ENCODE measurements at places on chromosomes 7 and 10.
A peak's percentile ranks its signal among the peaks of the same experiment; 100 is the strongest.

DNA sequence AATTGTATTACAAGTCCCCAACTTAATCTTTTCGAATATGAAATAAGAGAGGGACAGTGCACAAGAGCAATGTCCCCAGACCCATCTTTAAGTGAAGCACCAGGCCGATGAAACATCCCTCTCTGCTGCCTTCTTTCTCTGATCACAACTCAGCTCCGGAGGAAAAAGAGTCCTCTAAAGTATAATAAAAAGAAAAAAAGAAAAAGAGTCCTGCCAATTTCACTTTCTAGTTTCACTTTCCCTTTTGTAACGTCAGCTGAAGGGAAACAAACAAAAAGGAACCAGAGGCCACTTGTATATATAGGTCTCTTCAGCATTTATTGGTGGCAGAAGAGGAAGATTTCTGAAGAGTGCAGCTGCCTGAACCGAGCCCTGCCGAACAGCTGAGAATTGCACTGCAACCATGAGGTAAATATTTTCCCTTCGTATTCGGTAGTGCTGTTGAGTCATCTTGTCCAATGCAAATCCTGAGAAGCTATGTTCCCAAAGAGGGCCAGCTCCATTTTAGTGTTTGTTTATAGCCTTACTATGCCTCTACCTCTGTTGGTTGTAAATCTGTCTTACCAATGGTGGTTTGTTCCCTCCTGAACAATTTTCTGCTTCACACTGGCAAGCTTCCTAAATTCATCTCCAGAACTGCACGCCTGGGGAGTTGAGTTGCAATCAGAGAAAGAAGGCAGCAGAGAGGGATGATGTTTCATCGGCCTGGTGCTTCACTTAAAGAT lies at the start of gene IFIT2:
Gene IFIT2 (plus strand): TSS at position 326 of the 725 bp plus-strand sequence. CDS start 78 bp downstream, at position 404.
- DNase-seq = no peak

DNA sequence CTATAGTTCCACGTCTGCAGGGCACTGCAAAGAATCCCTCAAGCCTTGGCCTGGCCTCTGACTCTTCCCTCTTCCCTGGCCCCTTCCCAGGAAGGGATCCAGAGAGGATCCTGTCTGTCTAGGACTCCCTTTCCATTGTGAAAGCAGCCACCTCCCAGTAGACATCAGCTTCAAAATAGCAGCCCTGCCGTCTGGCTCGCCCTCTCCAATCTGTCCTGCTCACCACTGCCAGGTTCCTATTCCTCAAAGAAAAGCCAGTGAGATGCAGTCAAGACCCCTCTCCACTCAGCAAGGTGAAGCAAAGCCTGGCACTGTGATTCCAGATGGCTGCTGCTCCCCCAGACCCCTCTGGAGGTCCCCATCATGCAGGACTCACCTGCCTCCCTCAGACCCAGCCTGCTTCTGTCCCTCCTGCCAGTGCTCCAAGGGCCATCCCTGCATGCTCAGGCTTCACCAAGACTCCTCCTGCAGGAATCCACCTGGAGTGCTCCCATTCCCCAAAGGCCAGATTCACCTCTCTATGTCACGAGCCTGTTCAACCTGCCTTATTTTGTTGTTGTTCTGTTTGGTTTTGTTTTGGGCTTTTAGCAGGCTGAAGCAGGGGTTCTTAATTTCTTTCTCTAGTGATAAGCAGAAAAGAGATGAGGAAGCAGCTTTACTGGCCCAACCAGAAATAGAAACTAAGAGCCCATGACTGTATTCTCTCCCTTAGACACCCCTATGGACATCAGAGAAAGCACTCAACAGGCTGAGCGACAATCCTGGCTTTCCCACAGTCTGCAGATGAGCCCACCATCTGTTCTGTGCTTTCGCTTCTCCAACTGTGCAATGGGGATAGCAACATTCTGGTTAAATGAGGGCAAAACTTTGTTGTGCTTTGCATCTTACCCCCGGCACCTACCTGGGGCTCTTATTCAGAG lies 305.1 kb downstream of the GRID1 start:
- DNase-seq = no peak

DNA sequence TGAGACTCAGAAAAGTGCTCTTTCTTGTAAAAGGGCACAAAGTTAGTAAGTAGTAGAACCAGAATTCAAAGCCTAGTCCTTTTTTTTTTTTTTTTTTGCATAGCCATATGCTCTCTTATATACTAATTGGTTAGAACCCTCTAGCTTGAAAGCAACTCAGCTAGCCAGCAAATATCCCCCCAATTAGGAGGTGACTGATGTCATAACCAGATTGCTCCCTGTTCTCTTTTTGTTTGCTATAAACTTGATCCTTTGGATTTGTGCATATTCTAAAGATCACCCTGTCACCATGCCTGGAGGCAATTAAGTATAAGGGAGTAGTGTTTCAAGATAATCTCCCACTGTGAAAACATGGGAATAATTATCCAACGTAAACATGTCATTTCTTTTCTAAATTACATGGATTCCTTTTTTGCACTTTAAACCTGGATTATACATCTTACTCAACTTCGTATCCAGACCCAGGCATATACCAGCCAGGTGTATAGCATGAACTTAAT lies 963.4 kb downstream of the CNTNAP2 start:
- no peak for DNase-seq

DNA sequence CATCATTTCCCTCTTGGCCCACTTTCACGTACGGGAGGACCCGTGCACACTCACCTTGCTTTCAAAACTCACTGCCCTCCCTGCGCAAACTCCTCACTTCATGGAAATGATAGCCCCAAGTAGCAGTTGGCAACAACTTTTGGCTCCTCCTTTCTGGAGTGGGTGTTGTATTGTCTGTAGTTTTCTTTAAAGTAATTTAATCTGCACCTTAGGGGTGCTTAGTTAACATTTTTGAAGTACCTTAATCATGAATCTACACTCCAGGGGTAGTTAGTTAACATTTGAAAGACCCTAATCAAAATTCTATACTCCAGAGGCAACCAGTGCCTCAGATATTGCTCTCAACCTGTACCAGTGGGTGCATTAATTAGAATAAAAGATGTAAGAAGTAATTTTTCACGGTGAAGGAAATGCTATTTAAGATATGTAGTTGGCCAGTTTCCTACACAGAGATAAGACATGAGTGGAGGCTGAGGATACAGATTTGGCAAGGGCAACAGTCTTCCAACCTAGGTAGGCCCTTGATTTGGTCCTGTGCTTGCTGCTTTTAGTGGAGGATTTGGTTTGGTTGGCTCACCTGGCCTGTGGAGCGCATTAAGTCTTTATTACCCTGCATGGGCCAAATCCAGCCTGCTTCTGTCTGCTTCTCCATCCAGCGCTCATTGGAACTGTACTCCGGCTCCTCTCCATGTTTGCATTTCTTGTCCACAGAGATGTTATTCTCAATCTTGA lies 93.0 kb downstream of the EXOC4 start:
- no peak for DNase-seq

- no peak for DNase-seq
Measured at GRCh38 chr10:11473128-11473760, 138.2 kb downstream of the USP6NL start.

DNA sequence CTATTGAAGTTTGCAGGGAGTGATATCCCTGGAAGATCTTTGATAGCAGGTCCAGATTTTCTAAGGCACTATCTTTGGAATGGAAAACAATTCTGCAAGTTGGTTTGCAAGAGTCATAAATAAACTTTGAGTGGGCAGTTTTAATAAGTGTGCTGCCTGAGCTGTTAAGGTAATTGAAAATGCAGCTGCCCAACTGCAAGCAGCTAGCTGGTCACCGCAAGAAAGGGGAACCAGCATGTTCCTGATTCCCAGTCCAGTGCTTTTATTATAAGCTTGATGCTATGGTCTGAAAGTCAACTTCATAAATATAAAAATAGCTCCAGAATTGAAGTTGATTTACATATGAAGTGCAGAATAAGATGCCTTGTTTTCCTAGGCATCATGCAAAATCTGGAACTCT lies 308.4 kb downstream of the ZNF248 start:
- no peak for DNase-seq

DNA sequence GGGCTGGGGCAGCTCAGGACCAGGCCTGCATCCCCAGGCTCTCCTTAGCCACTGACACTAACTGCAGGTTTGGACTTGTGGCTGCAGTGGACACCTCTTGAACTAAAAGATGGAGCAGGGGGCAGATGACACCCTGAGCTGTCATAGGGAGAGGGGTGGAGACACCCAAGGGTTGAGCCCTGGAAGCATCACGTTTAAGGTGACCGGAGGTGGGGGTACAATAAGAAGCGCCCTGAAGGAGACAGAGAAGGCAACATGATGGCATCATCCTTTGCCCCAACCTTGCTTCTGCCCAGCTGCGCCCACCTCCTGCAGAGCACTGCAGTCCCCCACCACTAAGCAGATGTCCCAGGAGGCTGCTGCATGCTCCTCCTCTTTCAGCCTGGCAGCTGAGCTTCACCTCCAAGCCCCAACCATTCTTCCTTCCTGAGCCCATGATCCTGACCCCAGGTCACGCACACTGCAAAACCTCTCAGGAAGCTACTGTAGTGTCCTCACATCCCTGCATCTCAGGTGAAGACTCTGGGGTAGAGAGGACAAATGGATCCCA lies 25.5 kb downstream of the OGDHL start:
- no peak for DNase-seq

GRCh38 chr7:144137501-144137900 lies 14.5 kb downstream of the OR2A14 start:
- DNase-seq = no peak

GRCh38 chr10:30583778-30584415 lies 45.7 kb downstream of the LYZL2 start:
- peak; percentile 36 for DNase-seq

- DNase-seq = no peak
Measured at GRCh38 chr10:123553810-123554430, 112.2 kb upstream of the GPR26 start.

- no peak for DNase-seq
Measured at GRCh38 chr10:133231244-133231945, 1.4 kb downstream of the UTF1 start.

GRCh38 chr10:87979847-87980246 lies 116.4 kb downstream of the PTEN start:
- no peak for DNase-seq

DNA sequence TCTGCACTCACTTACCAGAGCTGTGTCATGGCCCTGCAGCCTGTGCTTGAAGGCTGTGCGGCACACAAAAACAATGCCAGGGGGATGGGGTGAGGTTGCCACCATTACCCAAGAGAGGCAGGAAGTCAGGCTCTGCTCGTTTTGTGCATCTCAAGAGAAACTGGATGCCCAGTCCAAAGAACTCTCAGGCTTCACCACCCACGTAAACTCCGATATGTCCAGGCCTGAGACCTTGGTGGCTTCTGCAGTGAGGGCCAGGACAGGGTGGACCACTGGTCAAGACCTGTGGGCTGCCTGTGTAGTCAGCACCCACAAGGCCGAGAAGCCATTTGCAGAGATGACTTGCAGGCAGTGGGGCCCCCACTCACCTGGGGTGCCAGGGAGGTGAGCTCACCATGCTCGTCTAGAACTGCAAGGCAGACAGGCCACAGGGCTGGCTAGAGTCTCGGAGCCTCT lies 54.7 kb upstream of the EBF3 start:
- DNase-seq = no peak

DNA sequence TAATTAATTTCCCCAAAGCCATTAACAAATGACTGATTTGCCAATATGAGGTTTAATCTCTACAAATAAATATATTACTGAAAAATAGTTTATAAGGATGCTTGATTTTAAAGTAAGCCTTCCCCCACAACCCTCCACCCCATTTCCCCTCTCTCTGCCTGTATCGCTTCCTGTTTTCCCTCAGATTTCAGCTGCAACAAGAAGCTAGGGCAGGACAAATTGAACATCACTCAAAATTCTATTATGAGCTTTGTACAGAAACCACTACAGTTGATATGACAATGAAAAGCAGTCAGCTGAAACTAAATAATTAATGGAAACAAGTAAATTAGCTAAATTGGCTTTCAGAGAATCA lies 109.0 kb upstream of the SP4 start:
- DNase-seq = no peak

- DNase-seq = no peak
Measured at GRCh38 chr7:37052705-37053104, 328.4 kb upstream of the AOAH start.

GRCh38 chr10:132138596-132138995 lies 48.2 kb upstream of the DPYSL4 start:
- DNase-seq = no peak

DNA sequence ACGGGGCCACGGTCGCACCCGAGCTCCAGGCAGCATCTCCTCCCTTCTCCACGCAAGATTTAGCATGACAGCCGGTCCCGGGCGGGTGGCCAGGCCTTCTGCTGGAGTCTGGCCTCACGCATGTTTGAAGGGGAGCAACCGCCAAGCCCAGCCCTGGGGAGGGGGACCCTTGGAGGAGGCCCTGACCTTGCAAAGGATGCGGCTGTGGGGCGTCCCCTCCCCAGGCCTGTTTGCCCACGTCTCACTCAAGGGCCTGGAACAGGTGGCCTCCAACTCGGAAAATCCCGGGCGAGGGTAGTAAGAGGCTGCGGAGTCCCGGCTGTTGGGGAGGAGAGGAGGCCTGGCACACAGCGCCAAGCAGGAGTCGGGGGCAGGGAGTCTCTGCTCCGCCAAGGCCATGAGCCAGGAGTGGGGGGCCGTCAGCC lies 50.6 kb upstream of the DPYSL4 start:
- no peak for DNase-seq

- DNase-seq = no peak
Measured at GRCh38 chr10:9869205-9869604, 1148.5 kb upstream of the CELF2 start.

GRCh38 chr7:127671341-127671740 lies 19.3 kb downstream of the SND1 start:
- no peak for DNase-seq

GRCh38 chr10:2978111-2978510 lies 89.2 kb upstream of the PFKP start:
- DNase-seq = no peak

DNA sequence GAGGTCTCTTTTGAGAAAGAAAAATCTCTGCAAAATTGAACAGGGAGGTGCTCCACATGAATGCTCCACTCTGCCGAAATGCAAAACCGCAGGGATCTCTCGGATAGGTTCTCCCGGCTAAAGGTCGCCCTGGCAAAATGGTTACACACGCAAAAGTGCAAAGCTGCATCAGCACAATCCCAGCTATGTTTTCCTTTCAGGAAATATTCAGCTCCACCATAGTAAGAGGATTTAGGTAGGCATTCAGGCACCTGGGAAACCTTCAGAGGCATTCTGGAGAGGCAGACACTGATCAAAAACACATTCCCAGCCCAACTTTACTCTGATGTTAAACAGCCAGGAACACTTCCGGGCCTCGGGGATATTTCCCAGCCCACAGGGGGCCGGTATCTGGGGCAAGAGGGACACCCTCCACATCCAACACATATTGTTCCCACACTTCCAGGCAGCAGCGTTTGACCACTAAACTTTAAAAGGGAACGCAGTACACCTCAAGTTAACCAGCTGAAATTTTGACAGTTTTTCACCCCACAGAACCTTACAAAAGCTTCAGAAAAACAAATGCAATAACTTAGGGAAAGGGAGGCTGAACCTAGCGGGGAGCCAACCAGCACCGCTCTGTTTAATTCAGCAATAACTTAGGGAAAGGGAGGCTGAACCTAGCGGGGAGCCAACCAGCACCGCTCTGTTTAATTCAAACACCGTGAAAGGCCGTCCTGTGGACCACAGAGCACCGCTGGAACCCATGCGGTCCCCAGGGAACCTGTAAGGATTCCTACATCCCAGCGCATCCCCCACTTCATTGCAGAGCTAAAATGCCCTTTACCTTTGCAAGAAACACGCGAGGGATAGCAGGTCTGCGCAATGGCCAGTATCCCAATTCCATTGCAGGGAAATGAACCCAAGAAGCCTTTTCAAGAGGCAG lies 45.9 kb downstream of the TNS3 start:
- no peak for DNase-seq

- no peak for DNase-seq
Measured at GRCh38 chr7:154474903-154475520, 422.8 kb downstream of the DPP6 start.

GRCh38 chr10:95646160-95646559 lies 10.4 kb downstream of the ALDH18A1 start:
- DNase-seq = no peak

- no peak for DNase-seq
Measured at GRCh38 chr10:132467464-132468149, 70.0 kb upstream of the INPP5A start.
